ENCODE measurements at places on chromosomes 1 and 21. TPM values are rescaled to one million over a fixed set of nuclear protein-coding genes. Genes with fewer than 3 reads are reported as not detected.

Gene LCE3D
- total RNA-seq = not detected

Gene DRAM2
- 37.2 TPM for total RNA-seq

Gene AJAP1
- total RNA-seq = 0.65 TPM

GRCh38 chr1:30335389-30335996 lies 387.9 kb downstream of the MATN1 start:
- DNase-seq = no peak

GRCh38 chr1:25433389-25434186 lies 2.9 kb downstream of the MACO1 start:
- no peak for DNase-seq

- no peak for DNase-seq
Observed at GRCh38 chr1:244302876-244303609, 148.7 kb downstream of the ADSS2 start.

- no peak for DNase-seq
Observed at GRCh38 chr1:109538827-109539555, 681 bp upstream of the GPR61 start.

All from activated CD8-positive, alpha-beta T cell treated with anti-CD3 and anti-CD28 coated beads for 36 hours (primary cell).